ENCODE measurements at places on chromosomes 13 and 19.

GRCh38 chr13:27510082-27510481 is 59.7 kb upstream of the MTIF3 start:
- no peak for DNase-seq

GRCh38 chr13:105285526-105285925 is 1249.9 kb downstream of the EFNB2 start:
- DNase-seq = no peak

DNA sequence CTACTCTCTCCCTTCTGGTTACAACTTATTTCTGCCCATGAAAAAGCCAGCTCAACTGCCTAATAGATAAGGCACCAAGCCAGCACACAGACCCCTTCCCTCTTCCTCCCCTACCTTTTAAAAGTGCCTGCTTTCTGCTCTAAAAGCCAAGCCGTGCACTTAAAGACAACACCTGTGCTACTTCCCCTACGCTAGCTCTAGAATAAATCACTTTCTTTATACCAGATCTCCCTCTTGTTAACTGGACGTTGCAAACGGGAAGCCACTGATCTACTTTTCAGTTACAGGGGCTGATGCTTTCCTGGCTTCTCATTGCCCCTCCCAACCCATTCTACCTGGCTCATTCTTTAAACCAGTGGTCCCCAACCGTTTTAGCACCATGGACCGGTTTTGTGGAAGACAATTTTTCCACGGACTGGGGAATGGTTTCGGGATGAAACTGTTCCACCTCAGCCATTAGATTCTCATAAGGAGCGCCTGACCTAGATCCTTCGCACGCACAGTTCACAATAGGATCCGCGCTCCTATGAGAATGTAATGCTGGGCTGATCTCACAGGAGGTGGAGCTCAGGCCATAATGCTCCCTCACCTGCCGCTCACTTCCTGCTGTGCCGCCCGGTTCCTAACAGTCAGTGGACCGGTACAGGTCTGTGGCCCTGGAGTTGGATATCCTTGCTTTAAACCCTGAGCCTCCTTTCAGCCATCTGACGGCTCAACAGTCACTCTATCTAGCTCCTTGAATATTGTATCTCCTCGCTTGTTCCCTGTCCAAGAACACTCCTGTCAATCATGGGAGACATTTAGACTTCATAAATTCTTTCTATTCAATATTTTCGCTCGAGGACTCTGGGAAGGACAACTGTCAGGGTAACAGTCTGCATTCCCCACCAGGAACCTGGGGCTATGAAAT is 841 bp upstream of the ZNF223 start:
- no peak for DNase-seq

DNA sequence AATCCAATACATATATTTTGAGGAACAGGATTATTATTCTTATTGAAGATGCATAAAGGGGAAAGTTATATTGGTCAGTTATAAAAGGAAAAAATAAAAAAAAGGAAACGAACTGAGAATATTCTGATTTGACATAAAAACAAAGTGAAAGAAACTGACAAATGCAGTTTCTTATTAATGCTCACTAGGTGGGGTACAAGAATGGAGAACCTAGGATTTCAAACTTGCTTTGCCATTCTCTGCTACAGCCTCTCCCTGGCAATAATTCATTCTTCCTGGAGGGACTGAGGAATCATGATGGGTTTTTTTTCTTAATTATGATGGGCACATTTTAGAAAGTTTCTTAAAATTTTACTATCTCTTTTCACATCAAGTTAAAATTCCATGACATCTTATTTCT is 154.9 kb downstream of the PCDH9 start:
- DNase-seq = no peak

DNA sequence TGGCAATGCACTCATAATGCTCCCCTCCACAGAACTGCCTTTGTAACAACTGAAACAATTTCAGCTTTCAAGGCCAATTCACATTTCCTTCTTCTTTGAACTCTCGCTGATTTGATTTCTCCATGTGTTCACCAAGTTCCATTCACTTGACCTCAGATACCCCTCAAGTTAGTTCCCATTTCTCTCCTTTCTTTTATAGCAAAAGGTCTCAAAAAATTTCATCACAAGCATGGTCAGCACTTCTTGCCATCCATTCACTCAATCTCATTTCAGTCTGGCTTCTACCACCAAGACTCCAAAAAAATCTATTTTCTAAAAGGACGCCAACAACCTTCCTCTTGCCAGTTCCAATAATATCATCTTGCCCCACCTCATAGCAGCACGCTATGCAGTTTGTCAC is 135.7 kb downstream of the DIAPH3 start:
- DNase-seq = no peak
